ENCODE measurements at places on chromosomes 12 and 14. TPM values are rescaled to one million over a fixed set of nuclear protein-coding genes. Genes with fewer than 3 reads are reported as not detected.

BCDIN3D gene
- total RNA-seq: 3.9 TPM

CCNB1IP1 gene
- total RNA-seq: 51.4 TPM

RAB5B gene
- total RNA-seq: 143 TPM

C12orf54 gene
- 2.4 TPM for total RNA-seq

KLHL33 gene
- total RNA-seq: 2.1 TPM

ANKRD13A gene
- 41.1 TPM for total RNA-seq

LYZ gene
- 112 TPM for total RNA-seq

CFAP73 gene
- total RNA-seq: 0.98 TPM

SLC25A47 gene
- total RNA-seq: not detected

UBE2N gene
- 58.4 TPM for total RNA-seq

MYF5 gene
- total RNA-seq: not detected

HOXC12 gene
- 0.22 TPM for total RNA-seq

ZDHHC22 gene
- total RNA-seq: not detected

PLEKHH1 gene
- total RNA-seq: 6.1 TPM

DNA sequence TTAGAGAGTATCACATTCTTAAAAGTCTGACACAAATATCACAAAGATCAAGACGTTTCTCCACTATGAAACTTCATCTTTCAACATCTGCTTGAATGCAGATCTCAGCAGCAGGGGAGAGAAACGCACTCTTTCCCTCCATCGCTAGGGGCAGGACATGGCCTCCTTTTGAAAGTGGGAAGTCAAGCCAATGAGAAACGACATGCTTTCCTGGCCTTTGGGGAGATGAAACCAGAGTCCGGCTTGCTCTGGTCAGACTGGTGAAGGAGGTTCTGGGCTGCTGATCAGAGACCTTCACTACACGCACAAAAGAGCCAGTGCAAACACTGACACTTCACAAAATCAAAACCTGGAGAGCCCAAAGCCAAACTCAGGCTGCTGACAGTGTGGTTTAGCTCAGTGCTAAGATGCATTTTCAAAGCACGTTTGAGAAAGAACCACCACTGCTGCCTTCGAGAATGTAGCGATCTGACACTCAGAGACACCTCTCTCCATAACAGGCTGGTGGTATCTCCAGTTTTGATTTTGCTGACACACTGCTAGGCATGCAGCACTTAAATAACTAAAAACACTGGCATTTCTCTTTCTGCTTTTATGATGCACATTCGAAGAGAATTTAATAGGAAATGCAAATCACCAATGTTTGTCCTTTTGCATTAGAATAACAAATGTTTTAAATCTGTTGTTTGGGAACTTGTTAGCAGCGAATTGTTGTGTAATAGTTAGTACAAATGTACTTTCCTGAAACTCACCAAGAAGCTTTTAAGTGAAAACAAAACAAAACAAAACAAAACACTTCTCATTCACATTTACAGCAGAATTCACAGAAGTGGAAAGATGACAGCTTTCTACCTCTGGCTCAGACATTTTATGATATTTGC is 93.9 kb upstream of the OVCH1 start:
- DNase-seq: no peak

DNA sequence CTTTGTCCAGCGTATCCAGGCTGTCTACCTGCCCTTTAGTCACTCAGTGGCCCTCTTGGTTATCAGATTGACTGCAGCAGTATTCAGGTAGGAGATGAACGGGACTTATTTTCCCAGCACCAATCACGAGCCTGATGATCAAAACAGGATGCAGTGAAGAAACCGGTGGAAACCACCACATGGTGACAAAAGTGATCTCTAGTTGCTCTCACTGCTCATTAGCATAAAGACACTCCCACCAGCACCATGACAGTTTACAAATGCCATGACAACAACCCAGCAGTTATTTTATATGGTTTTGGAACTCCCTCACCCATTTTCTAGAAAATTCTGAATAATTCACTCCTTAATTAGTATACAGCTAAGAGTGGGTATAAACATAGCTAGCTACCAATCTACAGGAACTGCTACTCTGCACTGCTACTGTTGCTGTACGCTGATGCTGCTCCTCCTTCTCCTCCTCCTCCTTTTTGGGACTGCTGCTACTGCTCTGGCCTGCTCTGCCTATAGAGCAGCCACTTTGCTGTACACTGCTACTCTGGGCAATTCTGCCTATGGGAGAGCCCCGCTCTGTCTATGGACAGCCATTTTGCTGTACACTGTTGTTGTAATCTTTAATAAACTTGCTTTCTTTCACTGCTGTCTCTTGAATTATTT is 142.5 kb upstream of the SSTR1 start:
- DNase-seq: no peak

GRCh38 chr12:124233041-124233796 is 61.7 kb upstream of the RFLNA start:
- no peak for DNase-seq

GRCh38 chr12:11801643-11802042 is 152.2 kb downstream of the ETV6 start:
- no peak for DNase-seq

GRCh38 chr12:92530706-92531105 is 172.1 kb upstream of the PLEKHG7 start:
- DNase-seq: no peak

GRCh38 chr12:102564026-102564425 is 83.7 kb upstream of the IGF1 start:
- no peak for DNase-seq

DNA sequence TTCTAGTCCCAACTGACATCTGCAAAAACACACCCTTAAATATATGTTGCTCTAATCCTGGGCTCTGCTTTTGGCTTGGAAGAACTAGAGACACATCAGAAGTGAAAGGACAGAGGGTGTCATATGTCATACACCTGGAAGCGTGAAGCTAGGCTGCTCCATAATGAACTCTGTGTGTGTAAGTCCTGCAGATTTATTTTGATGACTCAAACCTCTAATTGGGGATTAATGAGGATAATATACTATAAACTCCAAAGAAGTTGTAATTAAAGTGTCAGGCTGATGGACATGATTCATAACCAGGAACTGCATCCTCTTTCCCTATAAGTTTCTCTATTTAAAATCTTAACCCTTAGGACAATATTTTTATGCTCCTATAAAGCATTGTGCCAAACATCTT is 4.4 kb upstream of the KCNK10 start:
- no peak for DNase-seq

GRCh38 chr12:110622582-110622981 is 8.7 kb downstream of the TCTN1 start:
- no peak for DNase-seq

GRCh38 chr12:63821781-63822251 is 22.7 kb upstream of the SRGAP1 start:
- DNase-seq: peak; percentile 63

GRCh38 chr14:37027188-37027824 is 145.1 kb downstream of the SLC25A21 start:
- no peak for DNase-seq

GRCh38 chr12:120719496-120720233 is 6.0 kb upstream of the ACADS start:
- DNase-seq: no peak

DNA sequence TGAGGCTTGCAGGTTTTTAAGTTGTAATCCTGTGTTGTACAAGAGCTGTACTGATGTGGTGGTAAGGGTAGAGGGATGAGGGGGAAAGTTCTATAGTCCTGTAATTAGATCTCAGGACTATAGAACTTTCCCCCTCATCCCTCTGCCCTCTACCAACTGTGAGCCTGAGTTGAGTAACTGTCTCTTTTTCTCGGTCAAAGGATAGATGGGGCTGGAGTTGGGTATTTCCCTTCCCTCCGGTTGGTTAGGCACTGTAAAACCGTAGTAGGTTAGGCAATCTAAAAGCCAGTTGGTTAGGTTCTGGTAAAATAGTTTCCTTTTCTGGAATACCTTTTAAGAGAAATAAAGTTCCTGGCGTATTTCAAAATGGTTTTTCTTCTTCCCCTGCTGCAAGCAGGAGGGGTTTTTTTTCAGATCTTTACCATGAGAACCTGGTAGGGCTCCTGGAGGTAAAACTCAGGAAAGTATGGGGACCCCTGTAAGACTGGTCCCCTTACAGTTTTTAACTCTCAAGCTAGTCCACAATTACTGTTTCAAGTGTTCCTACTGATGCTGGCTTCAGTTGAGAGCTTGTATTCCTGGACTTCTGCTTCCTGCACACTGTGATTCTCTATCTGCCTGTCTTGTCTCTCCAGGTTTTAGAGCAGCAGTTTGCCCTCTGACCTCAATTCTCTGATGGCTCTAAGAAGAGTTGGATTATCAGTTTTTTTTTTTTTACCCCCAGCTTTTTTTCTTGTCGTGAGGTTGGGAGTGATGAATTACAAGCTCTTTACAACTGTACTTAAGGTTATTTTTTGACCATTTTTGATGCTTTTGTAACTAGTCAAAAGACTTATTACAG is 58.7 kb downstream of the FUT8 start:
- DNase-seq: no peak

- no peak for DNase-seq
Measured at GRCh38 chr14:20632448-20632830, 9.1 kb downstream of the OR6S1 start.

GRCh38 chr14:26401179-26401968 is 196.5 kb downstream of the NOVA1 start:
- DNase-seq: no peak

GRCh38 chr14:105168496-105168978 is at the start of gene JAG2:
Gene JAG2, minus strand, starts transcription at chr14:105168776. Its CDS starts 356 bp downstream, at chr14:105168420.
- no peak for DNase-seq

GRCh38 chr12:130127912-130128789 is 34.1 kb upstream of the FZD10 start:
- DNase-seq: peak; percentile 68

DNA sequence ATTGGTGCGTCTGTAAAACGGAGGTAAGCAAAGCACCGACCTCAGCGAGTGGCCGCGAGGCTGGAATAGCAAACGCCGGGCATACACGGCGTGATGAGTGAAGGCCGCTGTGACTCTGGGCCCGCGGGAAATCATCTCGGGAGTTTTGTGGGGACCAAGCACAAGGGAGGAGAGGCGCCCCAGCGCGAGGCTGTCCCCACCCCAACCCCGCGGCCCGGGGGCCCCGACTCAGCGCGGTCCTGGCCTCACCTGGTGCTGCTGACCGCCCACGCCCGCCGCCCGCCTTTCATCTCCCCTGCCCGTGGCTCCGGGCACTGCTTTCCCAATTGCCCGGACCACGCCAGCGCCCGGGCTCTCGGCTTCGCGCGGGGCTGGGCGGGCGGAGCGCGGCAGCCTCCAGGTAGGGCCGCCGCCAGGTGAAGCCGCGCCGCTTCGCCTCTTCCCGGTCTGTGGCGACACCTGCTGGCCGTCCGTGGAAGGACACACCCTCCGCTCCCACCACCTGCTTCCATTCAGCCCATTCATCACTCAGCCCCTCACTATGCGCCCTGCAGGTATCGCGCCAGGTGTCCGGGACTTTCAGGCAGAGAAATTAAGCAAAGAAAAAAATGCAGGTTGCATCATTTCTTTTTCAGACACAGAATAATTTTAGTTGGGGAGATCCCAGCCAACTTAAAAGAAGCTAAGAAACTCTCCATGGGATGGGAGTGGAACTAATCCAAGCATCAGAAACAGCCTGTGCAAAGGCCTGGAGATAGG is 360.4 kb downstream of the MED13L start:
- DNase-seq: peak; percentile 78

DNA sequence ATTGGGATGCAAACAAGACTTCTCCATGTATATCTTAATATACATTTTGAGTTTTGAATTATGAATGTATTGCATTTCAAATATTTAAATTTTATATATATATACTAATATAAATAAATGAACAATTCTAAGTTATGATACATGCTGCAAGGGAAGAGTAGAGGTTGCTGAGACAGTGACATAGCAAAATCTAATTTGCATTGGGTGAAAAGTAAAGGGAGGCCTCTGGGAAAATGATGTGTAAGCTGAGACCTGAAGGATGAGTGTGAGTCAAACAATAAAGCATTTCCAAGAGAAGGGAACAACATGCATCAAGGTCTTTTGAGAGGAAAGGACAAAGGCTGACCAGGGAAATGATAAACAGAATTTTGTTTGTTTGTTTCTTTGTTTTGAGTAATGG is 62.9 kb upstream of the PTPRQ start:
- no peak for DNase-seq

GRCh38 chr12:120835304-120835612 is 68.9 kb downstream of the SPPL3 start:
- no peak for DNase-seq

- DNase-seq: no peak
Measured at GRCh38 chr14:104093366-104094055, 8.0 kb downstream of the ASPG start.

GRCh38 chr14:57089901-57090300 is 178.8 kb downstream of the EXOC5 start:
- no peak for DNase-seq

DNA sequence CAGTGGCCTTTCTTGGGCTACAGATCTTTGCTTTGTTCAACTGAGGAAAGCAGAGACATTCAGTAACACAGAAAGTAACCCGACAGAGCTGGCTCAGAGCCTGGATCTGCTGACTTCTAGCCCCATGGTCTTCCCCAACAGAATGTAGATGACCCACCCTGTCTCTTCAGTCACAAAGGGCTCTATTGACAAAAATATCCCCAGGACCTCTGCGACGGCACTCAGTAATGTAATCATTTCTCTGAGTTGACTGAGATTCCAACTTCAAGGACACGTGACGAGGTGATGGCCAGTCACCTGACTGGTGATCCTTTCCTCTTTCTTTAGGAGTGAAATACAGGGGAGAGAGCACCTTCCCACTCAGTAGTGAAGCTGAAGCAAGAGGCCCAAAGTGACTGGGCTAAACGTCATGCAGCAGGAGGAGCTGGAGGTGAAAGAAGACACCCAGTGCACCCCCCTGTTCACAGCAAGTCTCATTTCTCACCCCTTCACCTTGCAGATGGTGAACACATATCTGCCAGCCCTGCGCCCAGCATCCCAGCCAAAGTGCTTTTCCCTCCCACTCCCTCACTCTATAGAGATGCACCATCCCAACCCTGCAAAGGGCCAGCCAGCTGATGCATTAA is 179.2 kb upstream of the EGLN3 start:
- no peak for DNase-seq

DNA sequence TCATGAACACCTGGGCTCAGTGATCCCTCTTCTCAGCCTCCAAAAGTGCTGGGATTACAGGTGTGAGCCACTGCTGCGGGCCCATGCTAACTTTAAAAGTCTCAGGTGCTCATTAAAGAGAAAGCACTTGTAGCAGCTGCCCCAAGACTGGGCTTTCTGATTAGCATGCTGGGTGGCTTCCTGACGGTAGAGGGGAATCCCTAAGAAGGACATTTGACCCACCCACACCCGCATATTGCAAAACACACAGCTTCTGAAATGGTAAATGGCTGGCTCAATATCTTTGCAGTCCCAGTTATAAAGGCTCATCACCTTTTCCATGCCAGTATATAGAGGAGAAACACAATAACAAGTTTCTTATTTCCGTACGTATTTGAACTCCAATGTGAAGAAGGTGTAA is 19.3 kb upstream of the BICD1 start:
- no peak for DNase-seq

- no peak for DNase-seq
Measured at GRCh38 chr12:5251092-5251491, 180.8 kb upstream of the NTF3 start.
